Renal pelvis (tissue), 12 donors: ENCODE measurements at places on chromosomes 7 and 10. TPM values are rescaled to one million over a fixed set of nuclear protein-coding genes. Genes with fewer than 3 reads are reported as not detected.

Gene KCND2
- 0.53 TPM for polyA plus RNA-seq

Gene GPER1
- 6.5 TPM for polyA plus RNA-seq

Gene ASB4
- 0.18 TPM for polyA plus RNA-seq

Gene MEIG1
- polyA plus RNA-seq: 1.5 TPM

Gene ACTR3C
- 8.7 TPM for polyA plus RNA-seq

Gene SPDYE2B
- polyA plus RNA-seq: 0.60 TPM

Gene PRSS1
- polyA plus RNA-seq: not detected

Gene NEBL
- 92.3 TPM for polyA plus RNA-seq

Gene MXI1
- polyA plus RNA-seq: 42.9 TPM

Gene ABCA13
- polyA plus RNA-seq: 0.88 TPM

Gene NRG3
- 14.6 TPM for polyA plus RNA-seq

Gene PRKG1
- polyA plus RNA-seq: 11.3 TPM

Gene TNPO3
- polyA plus RNA-seq: 49.3 TPM

Gene NCF1
- polyA plus RNA-seq: 2.0 TPM

Gene ALOX5
- 6.4 TPM for polyA plus RNA-seq

Gene PON1
- 1.9 TPM for polyA plus RNA-seq

Gene LDB3
- polyA plus RNA-seq: 1.2 TPM

Gene CDC14C
- not detected for polyA plus RNA-seq

Gene OPN4
- polyA plus RNA-seq: not detected

Gene GPR15LG
- polyA plus RNA-seq: 0.78 TPM

Gene PRPS1L1
- not detected for polyA plus RNA-seq

Gene ZNF22
- 76.5 TPM for polyA plus RNA-seq

Gene RPS24
- polyA plus RNA-seq: 2,667 TPM

Gene CTTNBP2
- 32.1 TPM for polyA plus RNA-seq

Gene RNF32
- 3.5 TPM for polyA plus RNA-seq

Gene TRIM73
- polyA plus RNA-seq: 4.2 TPM

Gene TCF7L2
- polyA plus RNA-seq: 51.4 TPM

Gene PRLHR
- polyA plus RNA-seq: not detected

Gene ACBD7
- 6.6 TPM for polyA plus RNA-seq

Gene MPP7
- 7.6 TPM for polyA plus RNA-seq

Gene TCAF2
- 3.3 TPM for polyA plus RNA-seq

Gene KIF11
- 26.6 TPM for polyA plus RNA-seq
